ENCODE measurements at places on chromosomes 13 and 19. TPM values are rescaled to one million over a fixed set of nuclear protein-coding genes. Genes with fewer than 3 reads are reported as not detected.

The REEP6 gene
- 4.6 TPM for total RNA-seq

The MIA gene
- total RNA-seq: 0.83 TPM

The AMH gene
- 1.5 TPM for total RNA-seq

The KLK8 gene
- not detected for total RNA-seq

The KISS1R gene
- total RNA-seq: not detected

The TSHZ3 gene
- total RNA-seq: 15.5 TPM

The TYROBP gene
- total RNA-seq: not detected

The FXYD5 gene
- total RNA-seq: 44.5 TPM
